ENCODE measurements at places on chromosomes 7 and 10.

GRCh38 chr7:71705901-71706596 is 574.1 kb downstream of the GALNT17 start:
- no peak for DNase-seq

GRCh38 chr7:159119851-159120539 is 24.7 kb downstream of the VIPR2 start:
- no peak for DNase-seq

DNA sequence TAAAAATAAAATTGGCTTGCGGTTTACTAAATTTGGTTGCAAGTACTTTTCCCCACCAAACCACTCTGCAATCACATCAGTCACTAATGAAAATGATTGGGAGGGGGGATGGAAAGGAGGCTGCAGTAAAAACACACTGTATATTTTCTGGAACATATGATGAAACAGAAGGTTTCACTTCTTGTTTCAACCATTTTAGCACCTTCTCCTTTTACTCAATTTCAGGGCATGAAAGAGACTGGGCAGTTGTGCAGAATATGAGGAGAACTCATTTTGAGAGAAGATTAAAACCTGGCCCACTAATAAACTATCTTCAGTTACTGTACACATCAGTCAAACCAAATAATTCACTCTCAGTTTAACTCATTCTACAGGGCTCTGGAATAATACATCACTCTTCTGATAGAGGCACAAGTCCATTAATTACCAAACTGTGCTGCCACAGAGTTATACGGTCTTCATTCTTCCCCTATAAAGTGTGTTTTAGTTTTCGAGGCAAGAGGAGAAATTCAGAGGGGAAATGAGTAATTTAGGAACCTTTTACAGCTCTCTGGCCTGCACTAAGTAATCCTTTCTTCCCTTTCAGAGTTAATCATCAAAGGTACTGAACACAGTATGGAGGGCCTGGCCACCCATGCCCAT is 25.5 kb downstream of the JAZF1 start:
- DNase-seq = no peak

DNA sequence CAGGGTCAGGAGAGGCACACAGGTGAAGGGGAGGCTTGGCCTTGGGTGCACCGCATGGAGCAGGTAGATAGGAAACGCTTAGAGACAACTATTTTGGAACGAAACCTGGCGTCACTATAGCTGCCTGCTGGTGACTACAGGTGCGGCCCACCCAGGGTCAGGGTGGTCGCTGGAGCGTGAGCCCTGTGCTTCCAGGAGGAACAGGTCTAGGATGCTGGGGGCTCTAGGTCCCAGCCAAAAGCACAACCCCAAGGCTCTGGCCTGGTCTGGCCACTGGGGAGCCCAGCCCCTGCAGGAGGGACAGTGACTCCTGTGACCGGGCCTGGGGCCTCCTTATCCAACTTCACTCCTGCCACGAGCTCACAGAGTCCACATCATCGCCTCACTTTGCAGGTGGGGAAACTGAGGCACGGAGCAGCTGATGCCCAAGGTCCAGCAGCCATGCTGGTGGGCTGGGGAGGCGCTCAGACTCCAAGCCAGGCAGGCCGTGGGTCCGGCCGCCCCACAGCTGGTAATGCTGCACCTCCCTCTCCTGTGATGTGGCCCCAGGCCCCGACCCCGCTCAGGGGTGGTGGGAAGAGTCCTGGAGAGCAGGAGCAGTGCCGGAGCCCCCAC is 9.0 kb downstream of the LFNG start:
- no peak for DNase-seq

DNA sequence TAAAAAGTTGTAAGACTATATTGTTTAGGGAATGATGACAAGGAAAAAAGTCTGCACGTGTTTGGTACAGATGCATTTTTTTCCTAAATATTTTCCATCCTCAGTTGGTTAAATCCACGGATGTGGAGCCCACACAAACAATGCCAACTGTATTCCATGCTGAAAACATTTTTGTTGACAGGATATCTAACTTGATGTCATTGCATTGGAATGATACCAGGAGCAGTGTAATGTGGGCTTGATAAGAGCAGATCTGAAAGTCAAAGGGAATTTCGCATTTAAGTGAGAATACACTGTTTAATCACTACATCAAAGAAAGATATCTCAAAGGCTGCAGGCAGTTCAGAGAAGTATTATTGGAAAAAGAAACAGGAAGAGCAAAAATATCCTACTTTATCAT is 49.5 kb upstream of the TMEM140 start:
- no peak for DNase-seq

GRCh38 chr10:103763374-103764202 is 91.8 kb downstream of the SH3PXD2A start:
- DNase-seq = no peak

DNA sequence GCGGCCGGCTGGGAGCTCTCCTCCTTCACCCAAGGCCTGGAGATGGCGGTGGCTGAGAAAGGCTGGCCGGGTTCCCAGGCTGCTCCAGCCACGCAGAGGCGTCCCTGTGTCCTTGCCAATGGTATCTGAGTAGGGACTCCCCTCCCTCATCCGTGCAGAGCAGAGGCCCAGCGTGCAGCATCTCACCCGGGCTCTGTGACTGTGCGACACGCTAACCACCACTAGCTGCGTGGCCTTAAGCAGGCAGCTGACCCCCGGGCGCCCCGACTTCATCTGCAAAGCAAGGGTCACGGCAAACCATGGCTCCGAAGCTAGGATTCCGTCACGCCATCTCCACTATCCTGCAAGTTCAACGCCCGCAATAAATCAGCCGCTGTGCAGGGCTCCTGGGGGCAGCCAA is 47.2 kb upstream of the TNRC18 start:
- DNase-seq = no peak

- DNase-seq = no peak
These were observed 29.0 kb downstream of the DENND2A start for GRCh38 chr7:140611641-140612040.

GRCh38 chr7:151024435-151025056 is at the start of gene ATG9B:
Gene ATG9B, minus strand, starts transcription at chr7:151024494. Its CDS starts 71 bp downstream, at chr7:151024423.
- DNase-seq = no peak

- no peak for DNase-seq
These were observed at the start of gene ETV1 for GRCh38 chr7:13989126-13989948. Gene ETV1, minus strand, starts transcription at chr7:13989666. Its CDS starts 614 bp downstream, at chr7:13989052.

DNA sequence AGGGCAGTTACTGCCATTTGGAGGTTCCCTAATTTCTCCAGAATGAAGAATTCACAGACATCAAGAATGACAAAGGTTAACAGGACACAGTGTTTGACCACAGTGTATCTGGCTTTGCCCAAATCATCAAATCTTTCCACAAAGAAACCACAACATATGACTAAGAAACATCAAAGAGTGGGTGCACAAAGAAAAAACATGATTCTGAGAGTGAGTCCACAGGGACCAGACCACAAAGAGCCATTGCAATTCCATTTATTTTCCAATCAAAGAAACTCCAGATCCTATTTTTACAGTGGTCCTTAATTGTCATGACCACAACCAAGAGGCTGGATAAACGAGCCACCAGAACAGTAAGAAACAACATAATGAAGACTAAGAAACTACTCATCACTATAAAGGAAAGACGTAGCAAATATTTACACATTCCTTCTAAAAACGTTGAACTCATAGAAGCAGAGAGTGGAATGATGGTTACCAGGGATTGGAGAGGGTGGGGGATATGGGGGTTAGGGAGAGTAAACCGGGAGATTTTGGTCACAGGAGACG is 286.5 kb downstream of the DOCK4 start:
- no peak for DNase-seq

DNA sequence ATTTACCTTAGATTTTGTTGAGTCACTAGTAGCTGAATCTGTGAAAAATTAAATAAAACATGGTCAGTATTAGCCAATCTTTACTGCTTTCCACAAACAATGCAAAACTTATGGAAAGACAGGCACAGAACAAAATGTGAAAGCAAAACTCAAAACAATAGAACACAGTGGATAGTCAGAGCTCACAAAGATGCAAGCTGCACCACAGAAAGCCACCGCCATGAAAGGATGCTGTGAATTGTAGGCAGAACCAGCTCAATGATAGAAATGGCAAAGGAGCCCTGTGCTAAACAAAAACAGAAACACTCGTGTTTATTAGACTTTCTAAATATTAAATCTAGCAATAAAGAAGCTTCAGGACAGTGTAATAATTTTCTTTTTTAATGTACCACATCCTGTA is 134.4 kb downstream of the ARHGAP21 start:
- no peak for DNase-seq

GRCh38 chr10:14603534-14604102 is 171.1 kb downstream of the FAM107B start:
- DNase-seq = no peak

- no peak for DNase-seq
These were observed 215.8 kb downstream of the PHTF2 start for GRCh38 chr7:78014401-78014800.

GRCh38 chr7:36441344-36442022 is 51.8 kb downstream of the ANLN start:
- no peak for DNase-seq

GRCh38 chr7:1210321-1210978 is 22.2 kb upstream of the UNCX start:
- no peak for DNase-seq

DNA sequence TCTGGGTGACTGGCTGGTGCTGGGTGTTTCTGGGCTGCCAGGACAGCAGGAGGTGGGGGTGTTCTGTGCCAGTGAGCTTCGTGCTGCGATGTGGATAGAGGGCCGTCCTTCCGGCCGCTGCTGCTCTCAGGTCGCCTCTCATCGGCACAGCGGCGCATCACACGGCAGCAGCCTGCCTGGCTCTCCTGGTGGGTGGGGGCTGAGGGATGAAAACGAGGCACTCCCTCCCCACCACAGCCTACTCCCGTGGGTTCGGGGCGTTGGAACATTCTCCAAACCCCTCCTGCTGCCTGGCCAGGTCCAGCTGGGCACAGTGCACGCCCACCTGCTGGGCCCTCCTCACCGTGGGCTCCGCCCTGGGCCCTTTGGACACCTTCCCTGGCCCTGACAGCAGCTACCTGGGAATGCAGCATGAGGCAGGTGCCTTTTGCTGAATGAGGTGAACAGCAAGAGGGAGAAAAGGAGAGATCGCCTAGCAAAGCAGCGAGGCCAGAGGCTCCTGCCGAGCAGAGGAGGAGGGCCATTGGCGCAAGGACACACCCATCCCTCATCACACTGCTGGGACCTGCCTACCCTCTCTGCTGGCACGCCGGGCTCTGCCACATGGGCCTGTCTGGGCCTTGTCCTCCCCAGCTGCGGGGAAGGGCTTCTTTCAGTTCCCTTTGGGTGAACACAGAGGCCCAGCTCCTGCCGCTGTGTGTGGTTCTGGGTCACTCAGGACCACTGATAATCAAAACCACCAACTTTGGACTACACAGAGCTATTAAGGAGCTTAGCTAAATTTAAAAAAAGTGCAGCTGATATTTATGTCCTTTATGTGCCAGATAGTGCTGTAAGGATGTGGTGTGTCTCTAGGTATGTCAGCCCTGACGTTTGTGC is 33.4 kb downstream of the INPP5A start:
- no peak for DNase-seq

- DNase-seq = no peak
These were observed 27.5 kb downstream of the PTPRE start for GRCh38 chr10:127934383-127934782.

GRCh38 chr7:12226756-12227155 is 15.7 kb downstream of the TMEM106B start:
- DNase-seq = no peak

DNA sequence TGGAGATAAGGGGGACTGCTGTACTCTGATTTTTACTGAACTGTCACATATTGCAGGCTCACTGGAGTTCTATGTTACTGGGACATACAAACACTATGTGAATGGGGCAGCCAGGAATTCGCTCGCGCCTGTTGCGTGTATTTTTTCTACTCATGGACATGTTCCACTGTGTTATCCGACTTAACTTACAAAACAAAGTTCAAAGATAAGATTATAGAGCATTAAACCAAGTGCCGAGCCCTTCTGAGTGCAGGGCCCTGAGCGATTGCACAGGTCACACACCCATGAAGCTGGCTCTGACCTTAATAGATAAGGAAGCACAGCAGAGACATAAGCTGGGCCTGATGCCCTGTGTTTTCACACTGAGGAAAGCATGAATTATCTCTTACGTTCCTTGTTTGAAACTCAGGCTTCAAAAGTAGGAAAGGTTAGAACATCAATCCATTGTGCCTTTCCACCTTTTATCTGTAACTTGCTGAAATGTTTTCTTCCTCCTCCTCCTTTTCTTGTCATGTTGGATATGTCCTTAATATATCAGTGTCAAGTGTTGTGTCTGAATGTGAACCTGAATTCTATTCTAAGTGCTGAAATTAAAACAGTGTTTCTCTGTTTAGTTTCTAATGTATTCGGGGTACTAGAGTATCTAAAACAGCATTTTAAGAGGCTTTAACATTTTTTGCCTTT is 273.8 kb downstream of the AUTS2 start:
- DNase-seq = no peak

DNA sequence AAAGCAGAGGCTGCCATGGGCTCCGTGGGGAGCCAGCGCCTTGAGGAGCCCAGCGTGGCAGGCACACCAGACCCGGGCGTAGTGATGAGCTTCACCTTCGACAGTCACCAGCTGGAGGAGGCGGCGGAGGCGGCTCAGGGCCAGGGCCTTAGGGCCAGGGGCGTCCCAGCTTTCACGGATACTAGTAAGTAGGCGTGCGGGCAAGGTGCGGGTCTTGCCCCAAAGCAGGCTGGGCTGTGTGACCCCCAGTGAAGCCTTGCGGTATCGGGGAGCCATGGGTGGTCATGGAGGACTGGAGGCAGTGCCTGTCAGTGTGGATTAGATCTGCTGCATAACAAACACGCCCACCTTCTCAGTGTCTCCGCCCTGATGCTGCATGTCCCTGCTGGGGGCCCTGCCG is 5.1 kb downstream of the SLC29A4 start:
- DNase-seq = no peak

GRCh38 chr7:101087334-101088068 is 2.2 kb downstream of the TRIM56 start:
- no peak for DNase-seq

DNA sequence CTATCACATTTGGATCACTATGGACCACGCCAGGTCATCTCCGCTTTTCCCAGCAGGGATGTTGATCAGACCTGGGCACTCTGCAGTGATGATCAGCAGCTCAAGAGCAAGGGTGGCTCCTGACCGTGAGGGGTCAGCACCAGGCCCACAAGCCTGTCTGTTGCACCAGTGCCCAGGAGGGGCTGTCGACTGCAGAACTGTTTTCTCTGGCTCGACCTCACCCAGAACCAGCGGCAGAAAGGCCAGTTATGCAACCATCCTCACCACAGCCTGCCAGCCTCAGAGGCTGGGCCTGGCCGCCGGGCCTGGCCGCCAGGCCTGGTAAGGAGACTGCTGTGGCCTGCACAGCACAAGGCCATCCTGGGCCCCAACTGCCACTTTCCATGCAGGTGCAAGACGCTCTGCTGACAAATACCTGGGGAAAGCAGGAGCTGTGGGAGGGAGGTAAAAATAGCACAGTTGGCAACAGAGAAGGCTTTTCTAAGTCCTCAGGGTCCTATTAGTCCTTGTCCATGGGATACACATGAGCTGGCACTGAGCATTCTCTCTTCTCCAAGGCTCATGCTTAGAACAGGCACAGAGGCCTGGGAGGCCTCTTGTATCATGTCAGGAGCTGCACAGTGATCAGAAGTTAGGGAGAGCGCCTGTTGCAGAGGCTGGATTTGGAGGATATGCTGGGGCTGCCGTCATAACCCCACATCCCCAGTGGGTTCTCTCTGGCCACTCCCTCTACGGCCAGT is 17.5 kb downstream of the KCNMA1 start:
- no peak for DNase-seq

- DNase-seq = no peak
These were observed 146.0 kb downstream of the TNS3 start for GRCh38 chr7:47435889-47436312.
